ENCODE measurements at places on chromosomes 2 and 18.

- no peak for DNase-seq
These were observed 68.0 kb upstream of the NETO1 start for GRCh38 chr18:72935744-72936143.

- DNase-seq = no peak
These were observed 150.1 kb downstream of the ARHGAP28 start for GRCh38 chr18:6879508-6880195.

- no peak for DNase-seq
These were observed 458.6 kb upstream of the CDH2 start for GRCh38 chr18:28635530-28635929.

DNA sequence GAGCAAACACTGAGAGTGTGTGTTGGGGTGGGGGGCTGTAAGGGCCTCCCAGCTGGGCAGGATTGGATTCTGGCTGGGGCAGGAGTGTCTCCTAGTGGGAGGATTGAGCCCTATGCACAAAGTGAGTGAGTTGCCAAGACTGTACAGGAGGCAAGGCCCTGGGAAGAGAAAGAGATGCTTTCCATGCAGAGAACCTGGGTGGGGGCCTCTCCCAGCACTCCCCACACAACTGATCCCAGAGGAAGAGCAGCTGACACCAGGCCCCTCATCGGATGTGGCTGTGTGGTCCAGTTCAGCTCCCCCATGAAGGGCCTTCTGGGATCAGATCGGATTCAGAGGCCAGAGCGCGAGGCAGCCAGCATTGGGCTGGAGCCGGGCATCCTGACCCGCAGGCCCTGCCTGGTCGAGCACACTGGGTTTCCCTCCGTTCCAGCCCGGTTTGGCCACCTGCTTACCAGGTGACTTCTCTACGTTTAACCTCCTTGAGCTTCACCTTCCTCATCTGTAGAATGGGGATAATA lies 49.4 kb upstream of the FAHD2A start:
- DNase-seq = no peak

GRCh38 chr2:241641631-241642030 lies 4.1 kb downstream of the ATG4B start:
- DNase-seq = no peak

DNA sequence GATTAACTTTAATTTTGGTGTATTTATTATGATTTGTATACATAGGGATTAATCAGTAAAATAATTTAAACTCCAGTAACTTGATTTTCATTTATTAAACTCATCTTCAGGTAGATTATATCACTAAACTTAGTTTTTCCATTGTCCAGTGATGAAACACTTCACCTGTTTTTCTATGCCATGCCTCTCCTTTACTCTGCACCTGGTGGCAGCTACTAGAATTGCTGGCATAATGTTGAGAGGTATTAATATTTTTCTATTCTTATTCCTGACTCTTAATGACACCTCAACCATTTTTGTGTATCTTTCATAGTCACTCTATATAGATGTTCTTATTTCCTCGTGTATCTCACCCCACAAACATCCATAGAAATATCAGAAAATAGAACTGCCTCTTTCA lies 940.3 kb upstream of the CRIM1 start:
- DNase-seq = no peak

GRCh38 chr2:236720974-236721540 lies 151.4 kb downstream of the ACKR3 start:
- DNase-seq = no peak

- DNase-seq = no peak
These were observed 305.5 kb upstream of the KYNU start for GRCh38 chr2:142571934-142572333.

DNA sequence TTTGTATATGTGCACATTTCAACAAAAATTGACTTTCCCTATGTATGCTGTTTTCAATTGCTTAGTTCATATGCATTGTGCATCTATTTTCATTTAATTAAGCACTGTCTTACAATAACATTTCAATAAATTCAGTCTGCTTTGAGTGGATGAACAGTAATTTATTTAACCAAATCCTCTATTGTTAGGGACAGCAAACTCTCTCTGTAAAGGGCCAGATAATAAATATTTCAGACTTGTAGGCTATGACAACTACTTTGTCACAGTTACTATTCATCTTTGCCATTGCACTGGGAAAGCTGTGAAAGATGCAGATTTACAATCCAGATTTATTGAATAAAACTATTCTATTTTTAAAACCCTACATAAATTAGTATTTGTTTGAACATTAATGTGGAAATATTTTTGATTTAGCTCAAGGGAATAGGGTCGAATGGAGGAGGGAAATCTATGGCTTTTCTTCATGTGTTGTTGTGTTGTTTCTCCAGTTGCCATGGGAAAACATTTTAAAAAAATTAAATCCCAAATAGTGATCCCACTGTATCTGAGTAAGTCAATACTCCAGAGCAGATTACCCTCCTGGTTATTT lies 14.2 kb upstream of the RAB27B start:
- no peak for DNase-seq

DNA sequence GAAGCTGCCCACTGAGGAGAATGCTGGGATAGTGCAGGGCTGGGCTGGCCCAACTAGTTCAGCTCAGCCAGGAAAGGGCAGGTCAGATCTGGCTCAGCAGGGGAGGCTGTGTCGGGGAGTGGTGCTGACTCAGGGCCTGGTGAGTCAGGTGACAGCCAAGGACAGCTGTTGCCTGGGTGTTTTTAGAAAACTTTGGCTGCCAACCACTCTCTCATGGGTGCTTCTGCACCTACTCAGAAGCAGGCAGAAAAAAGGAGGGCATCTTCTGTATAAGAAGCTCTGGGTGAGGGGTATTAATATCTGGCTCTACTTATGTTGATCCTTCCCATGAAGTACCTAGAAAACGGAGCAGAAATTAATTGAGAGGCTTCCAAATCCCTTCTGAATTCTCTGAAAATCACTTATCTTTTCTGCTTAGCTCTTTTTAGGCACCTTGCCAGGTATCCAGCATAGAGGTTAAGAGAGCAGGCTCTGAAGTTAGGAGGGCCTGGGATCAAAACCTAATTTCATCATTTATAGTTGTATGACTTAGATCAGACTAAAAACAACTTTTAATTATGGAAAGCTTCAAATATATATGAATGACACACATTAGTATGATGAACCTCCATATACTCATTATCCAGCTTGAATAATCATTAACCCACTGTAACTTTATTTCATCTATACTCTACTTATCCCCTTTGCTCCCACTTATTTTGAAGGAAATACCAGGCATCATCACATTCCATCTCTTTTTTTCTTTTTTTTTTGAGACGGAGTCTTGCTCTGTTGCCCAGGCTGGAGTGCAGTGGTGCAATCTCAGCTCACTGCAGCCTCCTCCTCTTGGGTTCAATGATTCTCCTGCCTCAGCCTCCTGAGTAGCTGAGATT lies 15.5 kb upstream of the RAB10 start:
- DNase-seq = peak; percentile 38

- DNase-seq = no peak
These were observed 63.9 kb downstream of the ARHGAP15 start for GRCh38 chr2:143193121-143193520.

- no peak for DNase-seq
These were observed 68.1 kb downstream of the DNER start for GRCh38 chr2:229646186-229646723.

- DNase-seq = no peak
These were observed 593.6 kb downstream of the TMX3 start for GRCh38 chr18:68121308-68121707.

GRCh38 chr2:205706769-205707381 lies 24.6 kb downstream of the NRP2 start:
- peak; percentile 19 for DNase-seq

DNA sequence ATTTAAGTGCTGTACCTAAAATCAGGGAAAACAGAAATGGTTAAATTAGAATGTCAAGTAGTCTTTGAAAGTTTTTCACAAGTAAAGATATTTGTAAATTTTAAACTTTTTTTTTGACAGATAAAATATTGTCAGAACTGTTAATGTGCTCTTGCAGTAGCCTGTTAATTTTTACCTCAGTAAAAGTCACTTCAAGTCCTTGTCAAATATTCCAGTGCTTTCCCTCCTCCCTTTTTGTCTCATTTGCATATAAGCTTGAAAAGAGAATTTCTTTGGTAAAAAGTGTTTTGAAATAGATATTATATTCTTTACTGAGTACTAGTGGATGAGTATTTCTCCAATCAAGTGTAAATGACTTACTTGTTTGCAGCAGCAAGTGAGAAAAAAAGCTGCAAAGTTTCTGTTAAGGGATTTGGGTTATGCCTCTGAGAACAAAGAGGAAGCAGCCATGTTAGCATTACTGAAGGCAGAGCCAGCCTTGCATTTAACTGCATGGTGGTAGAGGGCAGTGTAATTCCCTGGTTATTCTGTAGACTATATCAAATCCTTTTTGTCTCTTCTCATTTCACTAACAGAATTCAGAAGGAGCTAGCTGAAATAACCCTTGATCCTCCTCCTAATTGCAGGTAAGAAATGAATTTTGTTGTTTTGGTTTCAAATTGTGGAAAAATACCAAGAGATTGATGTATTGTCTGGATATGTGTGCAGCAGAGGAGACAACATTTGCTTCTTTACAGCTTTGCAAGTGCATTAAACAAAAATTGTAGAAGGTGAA lies 3.2 kb downstream of the UBE2E3 start:
- DNase-seq = no peak

DNA sequence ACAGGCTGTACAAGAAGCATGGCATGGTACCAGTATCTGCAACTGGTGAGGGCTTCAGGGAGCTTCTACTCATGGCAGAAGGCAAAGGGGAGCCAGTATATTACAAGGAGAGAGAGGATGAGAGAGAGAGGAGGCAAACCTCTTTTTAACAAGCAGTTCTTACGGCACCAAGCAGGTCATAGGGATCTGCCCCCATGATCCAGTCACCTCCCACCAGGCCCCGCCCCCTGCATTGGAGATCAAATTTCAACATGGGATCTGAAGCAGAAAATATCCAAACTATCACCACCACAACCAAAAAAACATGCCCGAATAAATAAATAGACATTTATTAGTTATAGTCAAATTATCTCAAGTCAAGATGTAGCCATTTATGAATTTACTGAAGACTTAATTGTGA lies 14.5 kb upstream of the SLC35F5 start:
- no peak for DNase-seq

- DNase-seq = no peak
These were observed 297.2 kb downstream of the NDUFA10 start for GRCh38 chr2:239727776-239728600.

GRCh38 chr2:198653311-198653710 lies 804.4 kb downstream of the SATB2 start:
- no peak for DNase-seq

- no peak for DNase-seq
These were observed 109.0 kb downstream of the SETBP1 start for GRCh38 chr18:44789710-44790109.

- no peak for DNase-seq
These were observed 163.7 kb upstream of the NCK2 start for GRCh38 chr2:105580870-105581554.

- DNase-seq = no peak
These were observed 128.3 kb downstream of the LRRC30 start for GRCh38 chr18:7358989-7359726.

GRCh38 chr2:48886919-48887318 lies 131.4 kb upstream of the LHCGR start:
- DNase-seq = no peak

- DNase-seq = no peak
These were observed 181.1 kb downstream of the METTL4 start for GRCh38 chr18:2390158-2390557.

- no peak for DNase-seq
These were observed 11.1 kb downstream of the SLC8A1 start for GRCh38 chr2:40440835-40441234.

DNA sequence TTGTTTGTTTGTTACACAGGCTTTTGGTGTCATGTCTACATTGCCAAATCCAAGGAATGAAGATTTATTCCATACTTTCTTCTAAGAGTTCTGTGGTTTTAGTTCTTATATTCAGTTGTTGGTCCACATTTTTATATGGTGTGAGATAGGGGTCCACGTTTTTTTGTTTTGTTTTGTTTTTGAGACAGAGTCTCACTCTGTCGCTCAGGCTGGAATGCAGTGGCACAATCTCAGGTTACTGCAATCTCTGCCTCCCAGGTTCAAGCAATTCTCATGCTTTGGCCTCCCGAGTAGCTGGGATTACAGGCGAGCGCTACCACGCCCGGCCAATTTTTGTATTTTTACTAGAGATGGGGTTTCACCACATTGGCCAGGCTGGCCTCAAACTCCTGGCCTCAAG lies 8.2 kb downstream of the RALBP1 start:
- no peak for DNase-seq

- DNase-seq = no peak
These were observed 176.3 kb upstream of the GLI2 start for GRCh38 chr2:120559401-120559800.

- no peak for DNase-seq
These were observed 512.9 kb downstream of the LRRTM4 start for GRCh38 chr2:77009307-77009706.

DNA sequence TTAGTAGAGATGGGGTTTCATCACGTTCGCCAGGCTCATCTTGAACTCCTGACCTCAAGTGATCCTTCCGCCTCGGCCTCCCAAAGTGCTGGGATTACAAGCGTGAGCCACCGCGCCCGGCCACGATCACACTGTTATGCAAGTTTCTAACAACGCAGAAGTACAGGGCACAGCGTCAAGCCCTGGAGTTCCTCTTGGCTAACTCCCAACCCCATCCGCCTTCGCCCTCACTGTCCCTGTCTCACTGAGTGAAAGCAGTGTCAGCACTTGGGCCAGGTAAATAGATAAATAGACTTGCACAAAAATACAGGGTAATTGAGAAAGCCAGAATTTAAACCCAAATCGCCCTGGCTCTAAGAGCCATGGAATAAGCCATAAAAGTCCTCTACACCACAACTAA lies 111.7 kb downstream of the ACVR1 start:
- DNase-seq = no peak

- no peak for DNase-seq
These were observed 1.6 kb upstream of the PSTPIP2 start for GRCh38 chr18:46073474-46074331.

- no peak for DNase-seq
These were observed 131.1 kb downstream of the DSEL start for GRCh38 chr18:67385455-67385854.

DNA sequence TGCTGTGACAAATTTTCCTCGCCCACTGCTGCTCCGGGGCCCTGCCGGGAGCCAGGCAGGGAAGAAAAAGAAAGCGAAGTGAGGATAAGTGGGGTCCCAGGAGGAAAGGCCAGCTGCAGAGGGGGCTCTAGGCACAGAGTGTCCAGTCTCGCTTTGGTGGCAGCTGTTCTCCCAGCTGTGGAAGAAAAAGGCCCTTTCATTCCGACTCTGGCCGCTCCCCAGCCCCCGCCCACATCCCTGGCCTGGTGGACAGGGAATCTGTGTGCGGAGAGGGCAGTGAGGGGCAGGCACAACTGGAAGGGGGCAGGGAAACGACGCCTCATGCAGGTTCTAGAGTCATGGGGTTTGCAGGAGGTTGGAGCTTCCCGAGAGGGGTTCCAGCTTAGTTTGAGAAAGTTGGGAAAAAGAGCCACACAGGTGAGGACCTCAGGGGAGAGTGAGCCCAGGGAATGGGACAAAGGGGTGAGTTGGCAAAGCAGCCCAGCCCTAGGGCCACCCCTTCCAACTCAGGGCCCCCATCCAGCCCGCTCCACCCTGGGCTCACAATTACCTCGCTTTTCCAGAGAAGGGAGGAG lies 1.8 kb downstream of the RTKN start:
- no peak for DNase-seq

- DNase-seq = no peak
These were observed 59.9 kb upstream of the TMEM87B start for GRCh38 chr2:111995148-111995547.

GRCh38 chr2:160245614-160246155 lies 45.6 kb upstream of the ITGB6 start:
- no peak for DNase-seq
